ENCODE measurements at places on chromosomes 16 and 17.

GRCh38 chr16:54493594-54493993 is 207.0 kb upstream of the IRX3 start:
- DNase-seq = no peak

- DNase-seq = no peak
Measured at GRCh38 chr17:71485426-71485825, 635.4 kb upstream of the SOX9 start.

DNA sequence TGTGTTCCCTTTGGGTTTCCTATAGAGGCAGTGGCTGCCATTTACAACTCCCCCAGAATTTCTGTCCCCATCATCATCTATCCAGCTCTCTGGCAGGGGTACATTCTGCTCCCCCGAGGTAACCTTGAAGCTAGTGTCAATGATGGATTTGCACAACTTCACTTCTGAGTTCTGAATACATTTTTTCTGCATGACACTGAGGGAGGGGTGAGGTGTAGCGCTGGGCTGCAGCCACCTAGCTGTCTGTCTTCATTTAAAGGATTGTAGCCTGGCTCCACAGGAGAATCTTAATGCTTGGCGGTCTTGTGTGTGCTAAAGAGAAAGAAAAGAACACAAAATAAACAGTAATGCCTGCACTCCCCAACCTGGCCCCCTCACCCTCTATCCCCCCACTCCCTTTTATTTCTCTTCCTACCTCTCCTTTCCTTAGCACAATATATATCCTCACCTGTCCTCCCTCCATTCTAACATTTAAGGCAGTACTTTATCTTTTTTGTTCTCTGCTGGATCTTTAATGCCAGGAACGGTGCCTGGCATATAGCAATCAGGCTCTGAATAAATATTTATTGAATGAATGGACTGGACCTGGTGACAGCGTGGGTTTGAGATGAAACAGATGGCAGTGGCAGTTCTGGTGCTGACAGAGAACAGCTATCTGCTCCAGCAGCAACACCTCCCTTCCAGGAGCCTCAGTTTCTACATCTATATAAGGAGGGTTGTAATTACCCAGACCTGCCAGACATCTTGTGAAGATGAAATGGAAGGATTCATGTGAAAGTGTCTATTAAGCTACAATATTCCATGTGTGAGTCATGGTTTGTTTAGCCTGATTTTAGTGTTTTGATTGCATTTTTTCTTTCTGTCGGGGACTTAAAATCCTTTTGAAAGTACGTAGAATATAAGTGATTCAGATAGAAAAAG is 163.5 kb upstream of the CDH11 start:
- no peak for DNase-seq

DNA sequence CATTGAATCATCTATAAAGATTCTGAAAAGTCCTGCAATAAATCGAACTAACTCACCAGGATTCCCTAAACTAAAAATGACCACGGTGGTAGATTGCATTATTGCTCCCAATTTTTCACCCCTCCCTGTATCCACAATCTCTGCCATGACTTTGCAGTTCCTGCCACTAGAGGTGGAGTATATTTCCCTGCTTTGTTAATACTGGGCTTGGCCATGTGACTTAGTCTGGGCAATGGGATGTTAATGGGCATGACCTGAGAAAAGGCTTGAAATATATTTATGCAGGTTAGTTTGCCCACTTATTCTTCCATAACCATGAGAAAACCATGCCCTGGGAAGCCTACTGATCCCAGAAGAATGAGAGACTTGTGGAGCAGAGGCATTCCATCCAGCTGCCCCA is 59.1 kb downstream of the NOG start:
- no peak for DNase-seq

- DNase-seq = no peak
Measured at GRCh38 chr16:85947230-85948137, 48.5 kb downstream of the IRF8 start.

- DNase-seq = peak; percentile 19
Measured at GRCh38 chr17:55420776-55421178, 858 bp downstream of the MMD start.

DNA sequence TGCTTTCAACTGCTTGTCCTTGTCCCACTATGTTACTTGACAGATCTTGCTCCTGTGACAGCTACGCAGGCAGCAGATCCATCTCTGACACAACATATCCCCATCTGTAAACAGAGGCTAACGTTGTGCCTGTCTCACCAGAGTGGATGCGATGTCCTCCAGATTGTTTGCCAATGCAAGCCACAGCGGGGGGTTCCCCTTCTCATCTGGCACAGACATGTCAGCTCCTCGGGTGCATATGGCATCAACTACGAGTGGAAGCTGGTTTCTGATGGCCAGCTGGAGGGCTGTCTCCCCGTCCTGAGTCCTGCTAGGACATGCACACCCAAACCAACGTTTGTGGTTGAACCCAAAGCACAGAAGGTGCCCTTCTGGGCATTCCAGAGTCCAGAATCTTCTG is 39.0 kb downstream of the CYB5D2 start:
- DNase-seq = no peak
